ENCODE measurements at places on chromosomes 4 and X.

GRCh38 chrX:21155916-21156315 is 218.3 kb upstream of the CNKSR2 start:
- H3K4me1 ChIP-seq, result no peaks in the 10 kb centered on the region
- no peak overlapping the region for H3K4me3 ChIP-seq
- no peaks in the 10 kb centered on the region for H3K36me3 ChIP-seq
- DNase-seq, result no peak

DNA sequence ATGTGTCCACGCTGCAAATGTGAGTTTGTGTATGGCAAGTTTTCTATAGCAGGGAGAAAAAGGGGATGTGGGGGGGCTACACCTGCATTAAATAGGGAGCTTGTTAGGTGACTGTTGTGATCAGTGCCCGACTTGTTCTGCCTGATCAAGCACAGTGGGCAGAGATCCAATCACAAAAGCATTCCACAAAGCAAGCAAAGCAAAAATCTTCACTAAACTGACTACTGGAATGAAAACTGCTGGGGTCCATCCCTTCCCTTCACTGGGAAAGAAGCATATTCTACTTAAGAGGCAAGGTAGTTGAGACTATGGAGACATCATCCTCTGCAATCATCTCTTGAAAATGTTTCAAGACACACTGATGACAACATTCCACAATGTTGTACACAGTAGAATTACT is 5.2 kb downstream of the IRS4 start:
- DNase-seq, result no peak
- H3K4me1 ChIP-seq, result no peaks in the 10 kb centered on the region
- H3K27ac ChIP-seq, result no peak overlapping the region
- peaks cover 6% of the 10 kb centered on the region for H3K27me3 ChIP-seq
- H3K4me3 ChIP-seq, result no peak overlapping the region
- H3K36me3 ChIP-seq, result no peaks in the 10 kb centered on the region

GRCh38 chrX:33211356-33212260 is at the start of gene DMD:
TSS of gene DMD (minus strand) at chrX:33211549. CDS start at chrX:33211312, 237 bp downstream.
- H3K27me3 ChIP-seq, result no peaks in the 10 kb centered on the region
- peak within 1 kb of the TSS; percentile 64 for H3K4me3 ChIP-seq
- H3K4me1 ChIP-seq, result no peaks in the 10 kb centered on the region
- DNase-seq, result peak; percentile 68

- H3K36me3 ChIP-seq, result no peaks in the 10 kb centered on the region
- no peak for DNase-seq
- no peak overlapping the region for H3K27ac ChIP-seq
- no peak overlapping the region for H3K4me3 ChIP-seq
- no peaks in the 10 kb centered on the region for H3K27me3 ChIP-seq
These were observed 100.1 kb downstream of the PPARGC1A start for GRCh38 chr4:23789762-23790161.

GRCh38 chr4:151099976-151100417 is 569 bp downstream of the RPS3A start:
- H3K27me3 ChIP-seq, result no peaks in the 10 kb centered on the region
- no peak for DNase-seq
- H3K4me3 ChIP-seq, result peak overlapping the region; percentile 96
- H3K36me3 ChIP-seq, result peaks cover 6% of the 10 kb centered on the region

DNA sequence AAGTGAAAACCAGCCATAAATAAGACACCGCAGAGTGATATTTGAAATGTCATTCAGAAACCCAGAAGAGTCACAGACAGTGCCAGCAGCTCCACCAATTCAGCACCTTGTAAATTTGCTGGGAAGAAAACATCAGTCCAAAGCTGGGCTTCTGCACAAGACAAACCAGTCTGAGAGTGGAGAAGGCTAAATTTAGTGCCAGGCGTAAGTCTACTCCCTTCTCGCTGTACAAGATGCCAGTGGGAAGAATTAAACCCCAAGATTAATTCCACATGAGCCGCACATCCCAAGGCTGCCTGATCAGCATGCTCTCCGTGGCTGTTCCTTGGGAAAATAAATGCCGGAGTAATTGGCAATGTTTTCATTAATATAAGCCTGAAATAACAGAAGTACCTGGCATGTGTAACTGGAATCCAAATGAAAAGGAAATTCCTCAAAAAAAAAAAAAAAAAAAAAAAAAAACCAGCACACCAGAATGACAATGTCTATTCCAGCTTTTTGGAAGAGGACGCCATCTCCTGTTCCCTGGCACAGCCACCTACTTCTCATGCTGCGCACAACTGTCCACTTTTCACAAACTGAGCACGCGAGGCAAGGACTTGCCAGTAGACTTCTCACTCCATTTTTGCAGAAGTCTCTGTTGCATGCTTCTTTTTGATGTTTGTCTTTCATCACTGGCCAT is 95.5 kb downstream of the NSUN7 start:
- H3K36me3 ChIP-seq, result no peaks in the 10 kb centered on the region
- peak overlapping the region; percentile 87 for H3K27ac ChIP-seq
- H3K4me3 ChIP-seq, result no peak overlapping the region

- H3K4me1 ChIP-seq, result no peaks in the 10 kb centered on the region
- no peak for DNase-seq
- no peaks in the 10 kb centered on the region for H3K27me3 ChIP-seq
These were observed 210.1 kb downstream of the FBXW7 start for GRCh38 chr4:152325831-152326230.

DNA sequence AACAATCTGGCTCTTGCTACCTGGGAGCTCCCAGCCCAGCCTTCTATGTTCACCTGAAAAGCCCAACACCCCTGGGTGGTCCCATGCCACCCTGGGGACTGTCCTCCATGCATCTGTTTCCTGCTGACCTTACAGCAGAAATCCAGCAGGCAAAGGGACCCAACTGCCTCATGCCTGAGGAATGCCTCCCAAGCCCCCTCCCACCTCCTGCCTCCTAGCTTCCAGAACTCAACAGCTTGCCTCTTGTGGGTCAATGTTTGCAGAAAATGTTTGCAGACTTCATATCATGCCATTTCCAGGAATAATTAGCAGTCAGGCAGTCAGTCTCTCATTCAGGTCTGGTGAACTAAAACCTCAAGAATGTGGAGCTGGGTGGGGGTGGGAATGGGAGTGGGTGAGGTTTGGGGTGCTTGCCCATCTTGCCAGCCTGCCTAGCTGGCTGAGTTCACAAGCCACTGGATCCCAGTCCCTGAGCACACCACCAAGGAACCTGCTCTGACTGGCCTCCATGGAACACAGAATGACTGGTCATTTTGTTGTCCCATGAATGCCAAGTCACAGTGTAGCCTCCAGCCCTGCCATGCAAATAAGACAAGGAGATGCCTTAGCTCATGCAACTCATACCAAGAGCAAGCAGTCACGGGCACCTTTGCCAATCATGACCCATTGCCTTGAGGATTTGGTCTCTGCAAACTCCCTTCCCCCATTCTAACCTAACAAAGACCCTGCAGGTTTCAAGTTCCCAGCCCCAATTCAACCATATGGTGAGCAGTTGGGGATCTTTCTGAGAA is 12.1 kb upstream of the PLAC1 start:
- no peaks in the 10 kb centered on the region for H3K36me3 ChIP-seq
- no peaks in the 10 kb centered on the region for H3K4me1 ChIP-seq
- H3K27me3 ChIP-seq, result no peaks in the 10 kb centered on the region
- DNase-seq, result peak; percentile 55
- H3K4me3 ChIP-seq, result no peak overlapping the region

DNA sequence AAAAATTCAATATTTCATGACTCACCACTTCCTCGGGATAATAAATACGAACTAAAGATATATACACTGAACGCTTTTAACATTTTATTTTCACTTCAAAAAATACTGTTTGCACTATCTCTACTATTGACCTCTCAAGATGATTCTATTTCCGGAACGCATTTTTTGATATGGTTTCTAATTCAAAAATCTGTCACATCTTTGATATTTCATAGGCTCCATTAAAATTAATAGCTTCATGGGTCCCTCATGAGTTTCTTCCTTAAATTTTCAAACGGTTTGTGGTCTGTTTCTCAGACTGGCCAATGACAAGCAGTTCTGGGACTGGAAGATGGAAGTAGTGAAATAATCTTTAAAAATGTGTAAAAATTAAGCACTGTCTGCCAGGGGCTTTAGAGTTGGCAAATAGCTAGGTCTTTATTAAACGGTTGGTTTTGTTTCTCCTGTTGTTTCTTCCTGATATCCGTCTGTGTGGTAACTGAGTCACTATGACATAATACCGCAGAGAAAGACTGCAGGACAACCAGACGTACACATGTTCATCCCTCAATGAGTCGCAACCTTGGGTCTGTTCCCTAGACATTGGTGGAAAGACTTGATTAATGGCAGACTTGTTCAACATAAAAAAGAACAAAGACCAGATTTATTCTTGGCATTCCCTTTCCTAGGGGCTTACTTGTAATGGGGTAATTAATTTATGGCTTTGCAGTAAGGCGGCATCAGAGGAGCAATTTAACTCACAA is 133.8 kb downstream of the PALLD start:
- H3K36me3 ChIP-seq, result no peaks in the 10 kb centered on the region
- DNase-seq, result no peak
- no peaks in the 10 kb centered on the region for H3K27me3 ChIP-seq
- peak overlapping the region; percentile 77 for H3K27ac ChIP-seq
- peaks cover 38% of the 10 kb centered on the region for H3K4me1 ChIP-seq

DNA sequence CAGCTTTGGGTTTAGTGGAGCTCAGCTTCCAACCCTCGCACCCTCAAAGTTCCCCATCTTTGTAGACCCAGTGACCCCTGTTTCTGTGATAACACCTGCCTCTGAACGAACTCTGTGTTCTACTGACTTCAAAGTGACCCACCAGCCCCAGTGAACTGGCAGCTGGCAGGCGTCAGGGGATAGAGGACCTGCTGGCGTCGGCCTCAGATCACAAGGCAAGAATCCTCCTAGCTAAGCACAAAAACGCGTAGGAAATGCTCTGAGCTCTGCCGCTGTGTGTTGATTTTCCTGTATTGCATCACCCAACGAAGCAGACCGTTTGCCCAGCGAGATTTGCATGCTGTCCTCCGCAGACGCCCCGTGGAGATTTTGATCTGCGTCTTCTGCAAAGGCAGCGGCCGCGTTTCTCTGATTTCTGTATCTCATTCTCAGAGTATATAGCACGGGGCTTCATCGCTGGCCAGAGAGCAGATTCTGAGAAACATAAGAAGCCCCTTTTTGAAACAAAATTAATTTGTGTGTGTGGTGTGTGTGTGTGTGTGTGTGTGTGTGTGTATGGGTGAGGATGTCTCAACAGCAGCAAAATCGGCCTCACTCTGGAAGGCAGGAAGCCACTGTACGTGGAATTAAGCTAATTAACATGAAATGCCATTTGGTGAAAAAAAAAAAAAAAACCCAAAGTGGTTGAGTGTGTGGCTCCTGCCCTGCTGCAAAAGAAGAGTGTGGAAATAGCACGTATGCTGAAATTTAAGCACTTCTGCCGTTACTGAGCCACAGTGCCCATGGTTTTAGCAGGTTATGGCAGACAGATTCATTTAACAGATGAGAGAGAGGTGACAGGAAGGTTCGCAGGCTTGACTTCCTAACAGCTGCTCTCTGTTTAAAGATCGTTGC is 29.2 kb upstream of the ASMTL start:
- no peak overlapping the region for H3K4me3 ChIP-seq
- peak; percentile 71 for DNase-seq
- no peaks in the 10 kb centered on the region for H3K27me3 ChIP-seq
- no peaks in the 10 kb centered on the region for H3K4me1 ChIP-seq
- peak overlapping the region; percentile 42 for H3K27ac ChIP-seq

- no peaks in the 10 kb centered on the region for H3K27me3 ChIP-seq
- peaks cover 4% of the 10 kb centered on the region for H3K4me1 ChIP-seq
- H3K27ac ChIP-seq, result no peak overlapping the region
- H3K36me3 ChIP-seq, result no peaks in the 10 kb centered on the region
- no peak overlapping the region for H3K4me3 ChIP-seq
- no peak for DNase-seq
These were observed 154.5 kb upstream of the ANK2 start for GRCh38 chr4:112894951-112895350.

DNA sequence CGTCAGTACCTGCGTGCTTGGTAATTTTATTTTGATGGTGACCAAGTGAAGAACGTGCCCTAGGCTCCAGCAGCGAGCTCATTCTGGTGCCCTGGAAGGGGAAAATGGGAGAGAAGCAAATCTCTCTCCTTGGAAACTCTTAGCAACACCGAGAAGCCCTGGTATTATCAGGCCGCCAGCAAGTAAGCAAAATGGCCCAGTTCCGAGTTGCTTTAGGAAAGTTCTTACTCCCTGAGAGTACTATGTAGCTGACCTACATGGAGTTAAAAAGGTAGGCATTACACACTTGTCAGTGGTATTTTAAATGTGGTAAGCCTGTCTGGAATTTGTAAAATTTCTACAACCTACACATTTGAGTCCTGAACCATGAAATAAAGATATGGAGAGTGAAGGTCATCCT is 146.4 kb downstream of the CPEB2 start:
- DNase-seq, result no peak
- H3K4me3 ChIP-seq, result no peak overlapping the region
- peaks cover 13% of the 10 kb centered on the region for H3K4me1 ChIP-seq
- H3K27me3 ChIP-seq, result no peaks in the 10 kb centered on the region
- H3K36me3 ChIP-seq, result no peaks in the 10 kb centered on the region

GRCh38 chrX:132565273-132565672 is 76.4 kb upstream of the MBNL3 start:
- no peak overlapping the region for H3K27ac ChIP-seq
- no peak overlapping the region for H3K4me3 ChIP-seq
- H3K36me3 ChIP-seq, result no peaks in the 10 kb centered on the region
- DNase-seq, result no peak
- peaks cover 5% of the 10 kb centered on the region for H3K27me3 ChIP-seq

DNA sequence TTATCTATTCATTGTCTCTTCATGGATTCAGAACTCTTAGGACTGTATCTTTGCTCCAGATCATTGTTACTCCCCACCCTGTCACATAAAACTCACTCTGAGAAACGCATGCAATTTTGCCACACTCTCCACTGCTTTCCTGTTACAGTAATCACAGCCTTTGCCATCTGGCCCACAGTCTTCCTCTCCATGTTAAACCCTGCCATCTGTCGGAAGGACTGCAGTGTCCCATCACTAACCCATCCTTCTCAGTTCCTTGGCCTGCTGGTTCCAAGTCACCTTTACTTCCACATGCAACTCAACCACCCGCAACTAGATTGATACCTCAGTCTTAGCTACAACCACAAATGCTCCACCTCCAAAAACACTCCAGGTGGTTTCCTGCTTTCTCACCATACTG is 308.7 kb upstream of the FAM241A start:
- no peaks in the 10 kb centered on the region for H3K27me3 ChIP-seq
- no peaks in the 10 kb centered on the region for H3K4me1 ChIP-seq
- no peak for DNase-seq
- no peaks in the 10 kb centered on the region for H3K36me3 ChIP-seq

- no peaks in the 10 kb centered on the region for H3K27me3 ChIP-seq
- H3K36me3 ChIP-seq, result no peaks in the 10 kb centered on the region
- H3K27ac ChIP-seq, result no peak overlapping the region
- no peak overlapping the region for H3K4me3 ChIP-seq
These were observed 15.6 kb upstream of the SLC2A9 start for GRCh38 chr4:10036807-10037342.

GRCh38 chrX:3589474-3589873 is 124.0 kb downstream of the PRKX start:
- H3K4me1 ChIP-seq, result no peaks in the 10 kb centered on the region
- no peak overlapping the region for H3K4me3 ChIP-seq
- DNase-seq, result no peak
- H3K27ac ChIP-seq, result no peak overlapping the region
- no peaks in the 10 kb centered on the region for H3K36me3 ChIP-seq
